ENCODE measurements at places on chromosomes 7 and 10.

DNA sequence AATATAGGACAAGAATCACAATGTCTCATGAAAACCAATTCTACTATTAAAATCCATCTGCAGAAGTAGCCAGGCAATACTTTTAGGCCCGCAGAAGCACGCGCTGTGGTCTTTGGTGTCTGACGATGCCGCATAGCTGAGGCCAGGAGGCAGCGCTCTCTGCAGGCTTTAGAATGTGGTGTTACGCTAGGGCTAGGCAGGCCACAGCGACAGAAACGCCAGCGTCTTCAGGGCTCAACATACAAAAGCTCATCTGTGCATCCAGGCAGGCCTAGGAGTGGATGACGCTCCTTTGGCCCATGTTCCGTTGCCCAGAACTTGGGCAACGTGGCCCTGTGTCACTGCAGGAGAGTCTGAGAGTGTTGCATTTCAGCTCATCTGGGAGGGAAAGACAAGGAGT, 601.1 kb upstream of the FOXK1 start:
- DNase-seq: no peak

DNA sequence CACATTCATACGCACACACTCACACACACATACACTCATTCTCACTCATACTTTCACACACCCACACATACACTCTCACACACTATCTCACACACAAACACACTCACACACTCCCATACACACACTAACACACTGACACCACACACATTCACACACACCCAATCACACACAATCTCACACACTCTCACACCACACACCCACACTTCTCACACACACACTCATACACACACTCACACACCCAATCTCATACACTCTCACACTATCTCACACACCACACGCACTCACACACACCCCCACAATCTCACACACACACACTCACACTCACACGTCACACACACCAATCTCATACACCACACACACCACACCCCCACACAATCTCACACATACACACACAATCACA, 71.0 kb downstream of the GLRX3 start:
- DNase-seq: no peak

- no peak for DNase-seq
These were observed 114.7 kb upstream of the CARD11 start for GRCh38 chr7:3158341-3158760.

- DNase-seq: no peak
These were observed 232.5 kb upstream of the FZD1 start for GRCh38 chr7:91031757-91032156.

DNA sequence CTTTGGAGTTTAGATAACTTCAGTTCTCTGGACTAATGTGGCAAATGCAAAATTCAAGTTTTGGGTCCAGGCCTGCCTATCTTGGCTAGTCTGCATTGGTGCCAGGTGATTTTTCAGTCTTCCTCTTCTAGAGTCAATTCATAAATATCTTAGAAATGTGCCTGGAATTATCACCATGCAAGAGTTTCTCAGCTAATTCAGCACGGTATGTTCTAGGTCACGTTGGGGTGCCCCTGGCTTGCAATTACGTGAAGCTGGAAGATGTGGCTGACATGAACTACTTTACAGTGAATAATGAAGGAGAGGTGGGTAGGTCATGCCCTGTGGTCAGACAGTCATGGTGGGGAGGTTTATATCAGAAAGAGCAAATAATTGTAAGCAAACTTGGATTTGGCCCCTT, 25.0 kb downstream of the ZDHHC6 start:
- no peak for DNase-seq

GRCh38 chr10:86969421-86970041, 1.2 kb downstream of the ADIRF start:
- no peak for DNase-seq

DNA sequence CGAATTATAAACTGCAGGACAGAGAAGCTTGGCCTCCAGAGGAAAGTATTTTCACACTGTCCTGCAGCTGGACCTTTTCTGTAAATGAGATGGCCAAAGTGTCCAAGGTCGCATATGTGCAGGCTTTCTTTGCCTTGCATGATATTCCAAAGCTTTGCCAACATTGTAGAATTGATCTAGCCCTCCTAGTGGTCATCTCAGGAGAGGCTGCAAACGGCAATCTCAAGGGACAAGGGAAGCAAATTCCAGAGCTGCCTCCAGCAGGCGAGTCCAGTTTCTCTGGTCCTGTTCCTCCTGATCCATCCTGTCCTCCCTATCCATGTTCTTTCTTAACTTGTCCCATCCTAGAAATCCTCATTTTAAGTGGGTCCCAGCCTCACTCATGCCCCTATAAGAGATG, 373.4 kb upstream of the PCDH15 start:
- no peak for DNase-seq

DNA sequence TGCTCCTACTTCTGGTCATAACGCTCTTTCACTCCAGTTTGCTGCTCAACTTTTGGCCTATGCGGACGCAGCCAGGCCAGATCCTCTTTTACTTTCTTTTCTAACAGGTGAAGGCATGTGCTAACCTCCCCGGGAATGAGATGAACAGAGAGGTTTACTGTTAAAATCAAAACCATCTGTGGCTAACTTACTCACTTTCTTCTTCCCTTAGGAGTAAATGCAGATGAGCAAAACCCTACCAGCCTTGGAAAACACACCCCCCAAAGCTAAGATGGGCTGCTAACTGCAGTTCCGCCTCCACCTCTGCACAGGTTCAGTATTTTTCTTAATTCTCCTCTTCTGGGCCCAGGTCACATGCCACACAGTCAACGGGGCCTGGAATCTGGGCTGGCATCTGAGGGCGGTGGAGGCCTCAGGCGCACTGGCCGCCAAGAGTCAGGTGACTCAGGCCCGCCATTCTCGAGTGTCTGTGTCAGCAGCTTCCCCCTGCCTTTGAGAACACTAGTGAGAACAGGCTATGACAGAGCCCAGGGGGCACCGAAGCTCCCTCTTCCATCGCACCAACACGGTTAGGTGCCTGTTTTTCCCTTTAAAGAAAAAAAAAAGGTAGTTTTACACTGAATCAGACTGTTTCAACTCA, 11.1 kb downstream of the FAM53B start:
- no peak for DNase-seq
